ENCODE measurements at places on chromosomes 5 and 9.

DNA sequence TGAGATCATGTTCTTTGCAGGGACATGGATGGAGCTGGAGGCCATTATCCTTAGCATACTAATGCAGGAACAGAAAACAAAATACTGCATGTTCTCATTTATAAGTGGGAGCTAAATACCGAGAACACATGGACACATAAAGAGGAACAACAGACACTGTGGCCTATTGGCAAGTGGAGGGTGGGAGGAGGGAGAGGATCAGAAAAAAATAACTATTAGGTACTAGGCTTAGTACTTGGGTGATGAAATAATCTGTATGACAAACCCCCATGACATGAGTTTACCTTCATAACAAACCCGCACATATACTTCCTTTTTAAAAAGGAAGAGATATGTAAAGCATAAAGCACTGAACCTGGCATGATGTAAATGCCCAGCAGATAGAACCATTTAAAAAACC is 99.0 kb downstream of the MEGF10 start:
- no peak for DNase-seq

GRCh38 chr9:124110307-124110915 is 98.8 kb downstream of the LHX2 start:
- no peak for DNase-seq

- no peak for DNase-seq
Measured at GRCh38 chr9:13932528-13933267, 381.2 kb downstream of the NFIB start.

DNA sequence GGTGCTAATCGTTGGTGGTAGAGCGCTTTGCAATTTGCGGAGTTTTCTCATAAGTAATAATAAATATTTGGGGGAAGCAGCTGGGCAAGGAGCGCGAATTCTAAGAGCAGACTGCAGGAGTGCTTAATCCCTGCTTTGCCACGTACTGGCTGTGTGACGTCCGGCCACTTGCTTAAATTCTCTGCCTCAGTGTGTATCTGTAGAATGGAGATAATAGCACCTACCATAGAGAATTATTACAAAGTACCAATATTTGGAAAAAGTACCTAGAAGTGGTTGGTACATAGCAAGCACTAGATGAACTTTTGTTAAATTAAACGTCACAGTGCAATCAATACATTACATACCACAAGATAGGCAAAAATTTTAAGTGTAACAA is 598 bp upstream of the TMED7 start:
- DNase-seq, result no peak

GRCh38 chr5:125065741-125066140 is 319.3 kb upstream of the ZNF608 start:
- DNase-seq, result no peak

GRCh38 chr9:114953959-114954358 is 23.6 kb upstream of the TNFSF8 start:
- DNase-seq, result no peak

GRCh38 chr9:79583952-79584654 is 12.3 kb downstream of the TLE4 start:
- no peak for DNase-seq

DNA sequence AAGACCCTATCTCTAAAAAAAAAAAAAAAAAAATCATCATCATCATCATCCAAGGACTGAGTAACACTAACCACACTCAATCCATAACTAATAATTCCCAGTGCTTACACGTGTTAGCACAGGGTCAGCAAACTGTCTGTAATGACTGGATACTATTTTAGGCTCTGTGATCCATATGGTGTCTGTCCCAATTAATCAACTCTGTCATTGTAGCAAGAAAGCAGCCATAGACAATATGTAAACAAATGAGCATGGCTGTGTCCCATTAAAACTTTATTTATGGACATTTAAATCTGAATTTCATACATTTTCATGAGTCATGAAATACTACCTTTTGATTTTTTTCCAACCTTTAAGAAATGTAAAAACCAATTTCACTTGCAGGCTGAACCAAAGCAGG is 148.4 kb downstream of the SIL1 start:
- DNase-seq, result no peak

DNA sequence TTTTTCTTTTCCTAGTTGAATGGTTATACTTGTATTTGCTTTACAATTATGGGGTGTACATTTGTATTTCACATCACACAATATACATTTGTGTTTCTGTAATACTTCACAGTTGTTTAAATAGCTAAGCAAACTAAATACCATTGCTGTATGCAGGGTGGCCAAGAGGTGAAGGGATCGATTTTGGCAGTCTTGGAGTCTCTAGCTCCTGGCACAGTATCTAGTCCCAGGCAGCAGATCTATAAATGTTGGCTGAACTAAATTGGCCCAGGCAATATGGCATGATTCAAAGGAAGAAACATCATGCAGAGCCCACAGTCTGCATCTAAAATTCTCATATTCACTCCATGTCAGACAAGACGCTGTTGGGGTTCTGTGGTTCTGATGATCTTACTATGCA is 110.1 kb upstream of the GPBP1 start:
- DNase-seq, result no peak

GRCh38 chr5:179404321-179405053 is 59.2 kb upstream of the ADAMTS2 start:
- DNase-seq, result no peak

DNA sequence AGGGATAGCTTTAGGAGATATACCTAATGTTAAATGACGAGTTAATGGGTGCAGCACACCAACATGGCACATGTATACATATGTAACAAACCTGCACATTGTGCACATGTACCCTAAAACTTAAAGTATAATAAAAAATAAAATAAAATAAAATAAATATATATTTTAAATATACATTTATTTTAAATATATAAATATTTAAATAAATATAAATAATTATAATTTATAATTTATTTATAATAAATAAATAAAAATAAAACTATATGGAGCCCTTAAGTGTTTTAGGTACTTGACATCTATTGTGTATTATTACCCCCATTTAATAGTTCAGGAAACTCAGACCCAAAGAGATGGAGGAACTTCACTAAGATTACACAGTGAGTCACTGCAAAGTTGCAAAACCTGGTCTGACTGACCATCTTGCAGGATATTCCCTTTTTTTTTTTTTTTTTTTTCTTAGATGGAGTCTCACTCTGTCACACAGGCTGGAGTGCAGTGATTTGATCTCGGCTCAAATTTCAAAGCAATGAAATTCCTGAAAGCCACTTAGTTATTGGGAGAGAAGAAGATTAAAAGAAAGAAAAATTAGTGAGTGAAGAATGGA is 5.8 kb upstream of the C5orf52 start:
- DNase-seq, result no peak

GRCh38 chr5:14674983-14675854 is 10.7 kb downstream of the OTULIN start:
- DNase-seq, result no peak

- no peak for DNase-seq
Measured at GRCh38 chr5:102583276-102584124, 84.7 kb upstream of the SLCO6A1 start.

DNA sequence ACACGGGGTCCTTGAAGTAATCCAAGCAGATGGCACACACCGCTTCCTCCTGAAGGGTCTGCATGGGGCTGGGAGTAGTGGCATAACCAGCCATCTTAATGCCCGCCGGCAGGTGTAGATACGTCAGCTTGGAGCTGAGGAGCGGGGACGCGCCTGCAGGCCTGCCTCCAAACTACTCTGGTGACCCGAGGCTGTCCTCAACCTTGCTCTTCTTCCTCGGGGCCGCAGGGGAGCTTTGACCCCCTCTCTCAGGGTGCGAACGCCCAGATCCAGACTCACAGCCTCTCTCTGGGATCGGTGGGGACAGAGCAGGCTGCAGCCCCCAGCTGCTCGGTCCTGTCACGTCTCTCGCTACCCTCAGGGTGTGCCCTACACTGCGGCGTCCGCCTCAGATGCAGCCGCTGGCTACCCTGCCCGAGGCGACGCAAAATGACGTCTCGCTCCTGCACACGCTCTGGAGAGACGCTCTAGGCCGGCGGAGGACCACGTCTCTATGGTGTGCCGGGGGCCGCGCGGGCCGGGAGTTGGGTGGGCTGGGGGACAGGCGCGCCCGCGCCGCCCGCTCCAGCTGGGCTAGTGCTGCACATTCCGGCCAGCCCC is at the start of gene TRIM52:
Gene TRIM52 (minus strand): TSS at position 424 of the 600 bp plus-strand sequence. CDS start 330 bp downstream, at position 94.
- peak; percentile 83 for DNase-seq

GRCh38 chr9:98375138-98375726 is 119.8 kb upstream of the TBC1D2 start:
- DNase-seq, result no peak

DNA sequence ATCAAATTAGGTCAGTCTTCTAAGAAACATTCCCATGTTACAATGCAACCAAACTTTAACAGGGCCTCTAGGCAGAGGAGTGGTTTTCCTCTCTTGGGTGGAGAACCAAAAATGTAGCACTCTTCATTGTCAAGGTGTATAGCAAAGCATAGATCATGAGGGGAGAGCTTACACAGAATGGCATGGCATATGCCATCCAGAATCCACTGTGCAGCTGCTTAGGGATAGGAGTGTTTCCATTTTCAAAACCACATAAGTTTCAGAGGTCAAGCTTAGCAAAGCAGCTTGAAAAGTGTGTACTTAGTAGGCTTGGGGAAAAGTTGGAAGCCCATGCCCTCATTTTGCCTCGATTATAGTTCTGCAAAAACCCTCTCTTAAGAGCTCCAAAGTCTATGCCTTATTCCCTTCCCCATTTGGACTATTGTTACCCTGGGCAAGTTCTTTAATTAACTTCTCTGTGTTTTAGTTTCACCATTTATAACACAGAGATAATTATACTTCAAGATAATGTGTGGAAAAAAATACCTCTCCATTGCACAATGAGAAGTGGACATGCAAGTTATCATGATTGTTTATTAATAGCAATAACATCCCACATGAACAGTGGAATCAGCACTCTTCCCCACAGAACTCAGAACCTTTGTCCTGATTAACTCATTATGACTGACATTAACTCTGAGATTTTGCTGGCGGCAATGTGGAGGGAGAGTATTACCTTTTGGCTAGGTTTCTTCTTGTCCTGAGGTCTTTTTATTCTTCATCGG is 398.9 kb upstream of the WWC1 start:
- no peak for DNase-seq

- no peak for DNase-seq
Measured at GRCh38 chr5:19837536-19838174, 150.3 kb downstream of the CDH18 start.

DNA sequence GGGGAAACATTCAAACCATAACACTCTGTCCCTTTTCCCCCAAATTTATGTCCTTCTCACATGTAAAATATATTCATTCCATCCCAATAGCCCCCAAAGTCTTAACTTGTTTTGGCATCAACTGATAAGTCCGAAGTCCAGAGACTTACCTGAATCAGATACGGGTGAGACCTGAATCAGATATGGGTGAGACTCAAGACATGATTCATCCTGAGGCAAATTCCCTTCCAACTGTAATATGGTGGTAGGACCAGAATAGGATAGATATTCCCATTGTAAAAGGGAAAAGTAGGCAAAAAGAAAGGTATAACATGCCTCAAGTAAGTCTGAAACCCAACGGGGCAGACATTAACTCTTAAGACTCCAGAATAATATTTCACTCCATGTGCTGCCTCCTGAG is 115.6 kb upstream of the CKMT2 start:
- DNase-seq, result no peak

DNA sequence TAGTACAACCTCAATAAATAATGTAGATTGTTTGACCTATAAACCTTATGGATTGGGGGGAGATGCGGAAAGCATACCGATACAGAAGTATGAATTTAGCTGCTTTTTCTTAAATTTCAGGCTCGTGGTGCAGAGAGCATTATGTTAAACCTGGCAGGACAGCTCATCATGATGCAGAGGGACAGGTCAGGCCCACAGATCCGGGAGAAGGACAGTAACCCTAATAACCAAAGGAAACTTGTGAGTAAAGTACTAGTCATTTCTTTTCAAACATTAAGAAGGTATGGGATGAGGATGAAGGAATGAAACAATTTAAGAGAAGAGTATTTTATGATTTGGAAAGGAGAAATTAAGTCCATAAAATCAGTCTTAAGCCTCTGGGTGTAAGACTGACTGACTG is 70.5 kb downstream of the ERMP1 start:
- DNase-seq, result no peak
